ENCODE measurements at places on chromosomes 6 and 20. TPM values are rescaled to one million over a fixed set of nuclear protein-coding genes. Genes with fewer than 3 reads are reported as not detected.

CEP43 gene
- 16.2 TPM for total RNA-seq

EHMT2 gene
- total RNA-seq, result 21.8 TPM

BEND3 gene
- total RNA-seq, result 0.82 TPM

ADGB gene
- not detected for total RNA-seq

RAD21L1 gene
- not detected for total RNA-seq

LINC00237 gene
- not detected for total RNA-seq

HLA-B gene
- 1,772 TPM for total RNA-seq

SAPCD1 gene
- total RNA-seq, result 8.3 TPM

GUCA1A gene
- not detected for total RNA-seq

CAGE1 gene
- not detected for total RNA-seq

BMP7 gene
- total RNA-seq, result not detected

CFB gene
- 33.1 TPM for total RNA-seq

RFX6 gene
- not detected for total RNA-seq

NOX3 gene
- total RNA-seq, result not detected

PHACTR1 gene
- total RNA-seq, result 5.4 TPM

GMEB2 gene
- total RNA-seq, result 12.8 TPM

HCRTR2 gene
- 0.38 TPM for total RNA-seq

MOXD1 gene
- 4.8 TPM for total RNA-seq

C20orf144 gene
- not detected for total RNA-seq

PRDM13 gene
- not detected for total RNA-seq

FAXC gene
- not detected for total RNA-seq

TFAP2C gene
- total RNA-seq, result 1.3 TPM

RBM38 gene
- 9.1 TPM for total RNA-seq

CLDN20 gene
- total RNA-seq, result not detected

FIG4 gene
- total RNA-seq, result 25.1 TPM

OXT gene
- 2.0 TPM for total RNA-seq

SLC35D3 gene
- not detected for total RNA-seq

TOX2 gene
- total RNA-seq, result 3.1 TPM

C20orf204 gene
- 0.17 TPM for total RNA-seq

GJA10 gene
- not detected for total RNA-seq

SIM1 gene
- 15.1 TPM for total RNA-seq

SPTLC3 gene
- 6.4 TPM for total RNA-seq

SIRPB1 gene
- 4.2 TPM for total RNA-seq

CNBD2 gene
- total RNA-seq, result 5.3 TPM

PI3 gene
- total RNA-seq, result not detected

BMP2 gene
- 17.7 TPM for total RNA-seq
